ENCODE measurements at places on chromosomes 6 and 20.

GRCh38 chr20:13535627-13536026 is 103.1 kb downstream of the TASP1 start:
- DNase-seq = no peak

DNA sequence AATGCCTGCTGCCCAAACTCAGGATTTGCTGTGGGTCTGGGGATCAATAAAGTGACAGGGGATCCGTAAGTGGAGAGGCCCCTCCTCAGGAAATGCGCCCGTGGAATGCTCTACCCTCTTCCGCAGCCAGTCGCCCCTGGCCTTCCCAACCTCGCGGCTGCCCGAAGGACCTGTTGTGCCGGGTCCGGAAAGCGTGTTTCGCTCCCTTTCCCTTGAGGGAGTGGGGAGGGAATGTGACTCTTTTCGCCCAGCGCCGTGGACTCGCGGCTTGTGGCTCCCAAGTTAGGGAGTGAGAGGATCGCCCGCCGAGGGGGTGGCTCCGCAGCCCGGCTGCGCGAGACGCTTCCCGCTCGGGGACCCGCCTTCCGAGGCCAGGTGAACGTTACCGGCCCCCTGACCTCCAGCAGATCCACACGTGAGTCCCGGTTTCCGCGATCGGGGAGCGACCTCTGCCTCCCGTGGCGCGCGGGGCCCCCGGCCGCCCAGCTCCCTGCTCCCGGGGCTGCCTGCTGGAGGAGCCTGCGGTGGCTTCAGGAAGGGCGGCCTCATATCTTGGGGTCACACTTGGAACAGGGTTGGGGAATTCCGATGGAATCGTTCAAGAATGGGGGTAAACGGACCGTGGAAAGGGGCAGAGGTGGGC is 666 bp downstream of the TPD52L1 start:
- no peak for DNase-seq

GRCh38 chr6:81241126-81242041 is 511.1 kb downstream of the TENT5A start:
- no peak for DNase-seq

DNA sequence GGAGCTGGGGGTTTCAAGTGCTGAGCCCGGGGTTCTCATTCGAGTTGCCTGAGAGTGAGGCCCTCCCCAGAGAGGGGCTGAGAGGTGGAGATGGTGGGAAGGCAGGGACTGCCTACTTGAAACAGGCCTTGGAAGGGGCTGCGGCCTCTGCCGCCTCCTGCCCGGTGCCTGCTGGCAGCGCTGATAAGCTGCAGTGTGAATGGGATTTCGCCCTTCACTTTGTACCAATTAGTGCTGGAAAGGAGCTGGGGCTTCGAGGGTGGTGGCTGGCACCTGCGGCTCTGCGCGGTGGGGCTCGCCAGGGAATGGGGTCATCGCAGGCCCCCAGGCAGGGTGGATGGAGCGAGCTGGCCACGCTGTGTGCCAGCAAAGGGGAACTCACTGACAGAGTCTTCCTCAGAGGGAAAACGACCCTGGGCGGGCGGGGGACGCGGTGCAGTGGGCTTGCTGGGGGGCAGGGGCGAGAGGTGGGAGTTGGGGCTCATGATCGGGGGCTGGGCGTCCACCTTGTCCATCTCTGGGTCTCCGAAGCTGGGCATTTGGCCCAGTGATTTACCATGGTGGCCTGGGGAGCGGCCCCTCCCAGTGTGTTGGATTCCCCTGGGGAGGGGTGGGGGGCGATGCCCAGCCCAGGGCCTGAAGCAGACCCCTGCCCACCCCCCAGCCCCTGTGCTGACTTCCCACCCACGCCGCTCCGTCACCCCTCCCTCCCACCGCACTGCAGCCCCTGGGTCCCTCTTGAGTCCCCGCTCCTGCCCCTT is 22.9 kb downstream of the COL20A1 start:
- no peak for DNase-seq

DNA sequence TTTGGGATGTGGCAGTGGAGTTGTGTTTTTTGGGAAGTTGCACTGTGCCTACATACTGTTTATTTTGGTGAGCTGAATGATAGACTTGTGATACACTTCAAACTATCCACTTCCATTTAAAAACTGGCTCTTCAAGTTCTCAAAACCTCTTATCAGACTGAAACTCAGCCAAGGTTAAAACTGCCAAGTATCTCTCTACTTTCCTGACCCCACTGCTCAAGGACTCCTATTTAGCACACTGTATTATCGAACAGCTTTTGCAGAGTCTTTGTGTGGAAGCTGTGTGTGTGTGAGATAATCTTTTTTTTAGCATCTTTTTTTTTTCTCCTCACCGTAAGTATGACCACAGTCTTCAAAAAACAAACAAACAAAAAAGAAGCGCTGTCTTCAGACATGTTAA is 21.1 kb downstream of the STX11 start:
- no peak for DNase-seq

DNA sequence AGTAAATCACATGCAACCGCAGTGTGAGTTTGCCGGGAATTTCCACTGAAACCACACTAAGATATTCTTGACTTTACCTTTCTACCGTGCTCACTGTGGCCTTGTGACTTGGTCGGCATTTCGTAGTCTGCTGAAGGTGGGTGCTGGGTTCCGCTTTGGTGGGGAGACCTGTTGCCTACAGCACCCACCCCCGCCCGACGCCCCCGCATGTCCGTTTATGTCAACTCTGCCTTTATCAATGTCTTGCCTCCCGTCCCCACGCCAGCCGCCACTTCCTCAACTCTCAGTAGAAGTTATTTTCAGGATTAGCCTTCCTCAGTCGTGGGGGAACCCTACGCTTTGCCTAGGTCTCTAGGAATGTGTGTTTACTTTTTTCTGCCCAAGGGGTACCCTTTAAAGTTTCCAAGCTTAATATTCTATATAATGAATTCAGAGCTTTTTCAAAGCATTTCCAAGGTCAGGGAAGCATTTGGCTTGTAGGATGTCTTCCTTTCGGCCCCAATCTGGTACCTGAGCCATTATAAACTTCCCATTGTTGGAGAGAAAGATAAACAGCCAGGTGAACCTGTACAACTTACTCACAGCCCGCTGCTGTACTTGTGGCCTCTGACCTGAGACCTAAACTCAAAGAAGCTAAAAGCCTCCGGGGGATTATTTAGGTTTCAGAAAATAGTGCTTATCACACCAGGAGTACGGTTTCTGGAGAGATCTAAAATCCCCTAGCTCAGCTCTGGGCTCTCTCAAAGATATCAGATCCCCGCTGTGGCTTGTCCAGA is 54.2 kb downstream of the TBC1D7 start:
- DNase-seq = no peak

DNA sequence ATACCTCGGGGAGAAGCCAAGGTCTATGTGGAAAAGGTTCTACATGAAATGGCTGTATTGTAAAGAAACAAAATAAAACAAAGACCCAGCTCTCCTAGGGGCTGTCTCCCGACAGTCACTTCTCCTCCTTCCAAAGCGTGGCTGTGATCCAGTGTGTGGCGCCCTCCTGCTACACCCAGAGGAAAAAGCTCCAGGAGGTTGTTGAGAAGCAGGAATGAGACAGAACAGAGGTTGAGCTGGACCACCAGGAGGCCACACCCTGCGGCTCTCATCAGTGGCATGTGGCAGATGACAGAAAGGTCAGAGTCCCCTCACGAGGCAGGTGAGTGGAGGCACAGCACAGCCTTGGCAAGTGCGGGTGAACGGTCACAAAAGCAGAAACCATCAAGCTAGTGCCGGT is 236.0 kb downstream of the TBXT start:
- DNase-seq = no peak

DNA sequence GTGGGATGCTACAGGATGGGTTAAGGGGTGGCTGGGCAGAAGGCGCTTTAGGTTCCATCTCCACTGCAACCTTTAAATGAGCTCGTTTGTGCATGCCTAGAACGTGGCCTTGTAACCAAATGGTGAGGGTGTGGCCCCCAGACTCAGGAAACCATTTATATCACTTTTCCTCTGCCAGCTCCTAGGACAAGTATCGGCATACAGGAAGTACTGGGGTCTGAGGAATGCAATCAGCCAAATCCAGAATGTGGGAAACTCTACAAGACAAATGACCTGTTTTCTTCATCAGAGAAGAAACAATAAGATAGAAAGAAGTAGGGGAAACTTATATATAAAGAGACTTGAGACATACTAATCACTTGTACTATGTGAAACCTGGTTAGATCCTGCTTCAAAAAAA is 21.2 kb downstream of the AK9 start:
- DNase-seq = no peak

GRCh38 chr20:24095756-24096155 is 107.2 kb upstream of the GGTLC1 start:
- DNase-seq = no peak

- DNase-seq = no peak
Measured at GRCh38 chr6:163826629-163827028, 412.1 kb downstream of the QKI start.

DNA sequence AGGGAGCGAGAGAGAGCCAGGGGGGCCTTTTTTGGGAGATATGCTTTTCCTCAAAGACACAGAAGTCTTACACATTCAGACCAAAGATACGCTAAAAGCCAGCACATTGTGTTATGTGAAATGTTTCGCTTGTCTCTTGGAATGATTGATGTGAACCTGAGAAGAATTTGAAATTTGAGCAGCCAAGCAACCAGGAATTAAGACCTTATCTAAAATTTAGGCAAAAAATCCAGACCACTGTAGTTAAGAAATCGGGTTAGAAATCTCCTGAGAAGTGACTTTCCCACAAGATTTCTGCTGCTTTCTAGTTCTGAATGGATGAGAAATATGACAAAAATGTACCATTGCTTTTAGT is 223.2 kb upstream of the GMDS start:
- no peak for DNase-seq

GRCh38 chr6:49410564-49410963 is 52.5 kb downstream of the MMUT start:
- no peak for DNase-seq

- no peak for DNase-seq
Measured at GRCh38 chr20:3454831-3455230, 16.0 kb upstream of the ATRN start.

- DNase-seq = peak; percentile 19
Measured at GRCh38 chr20:34365765-34366213, 2.7 kb downstream of the ITCH start.

GRCh38 chr6:13419422-13420195 is 67.8 kb downstream of the GFOD1 start:
- DNase-seq = no peak

GRCh38 chr6:130760006-130760405 is 67.2 kb upstream of the SMLR1 start:
- no peak for DNase-seq

DNA sequence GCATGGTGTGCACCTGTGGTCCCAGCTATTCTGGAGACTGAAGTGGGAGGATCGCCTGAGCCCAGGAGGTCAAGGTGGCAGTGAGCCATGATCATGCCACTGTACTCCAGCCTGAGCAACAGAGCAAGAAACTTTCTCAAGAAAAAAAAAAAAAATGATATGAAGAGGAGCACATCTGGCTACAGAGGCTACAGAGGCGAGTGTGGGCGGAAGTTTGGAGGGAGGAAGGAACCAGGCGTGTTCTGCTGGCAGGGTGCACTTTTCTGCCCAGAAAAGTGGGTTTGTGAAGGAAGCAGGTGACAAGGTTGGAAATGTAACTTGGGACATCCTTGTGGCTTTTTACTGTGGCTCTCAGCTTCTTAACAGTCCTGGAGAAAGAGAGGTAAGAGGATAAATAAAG is 96.7 kb downstream of the SNX5 start:
- DNase-seq = no peak

DNA sequence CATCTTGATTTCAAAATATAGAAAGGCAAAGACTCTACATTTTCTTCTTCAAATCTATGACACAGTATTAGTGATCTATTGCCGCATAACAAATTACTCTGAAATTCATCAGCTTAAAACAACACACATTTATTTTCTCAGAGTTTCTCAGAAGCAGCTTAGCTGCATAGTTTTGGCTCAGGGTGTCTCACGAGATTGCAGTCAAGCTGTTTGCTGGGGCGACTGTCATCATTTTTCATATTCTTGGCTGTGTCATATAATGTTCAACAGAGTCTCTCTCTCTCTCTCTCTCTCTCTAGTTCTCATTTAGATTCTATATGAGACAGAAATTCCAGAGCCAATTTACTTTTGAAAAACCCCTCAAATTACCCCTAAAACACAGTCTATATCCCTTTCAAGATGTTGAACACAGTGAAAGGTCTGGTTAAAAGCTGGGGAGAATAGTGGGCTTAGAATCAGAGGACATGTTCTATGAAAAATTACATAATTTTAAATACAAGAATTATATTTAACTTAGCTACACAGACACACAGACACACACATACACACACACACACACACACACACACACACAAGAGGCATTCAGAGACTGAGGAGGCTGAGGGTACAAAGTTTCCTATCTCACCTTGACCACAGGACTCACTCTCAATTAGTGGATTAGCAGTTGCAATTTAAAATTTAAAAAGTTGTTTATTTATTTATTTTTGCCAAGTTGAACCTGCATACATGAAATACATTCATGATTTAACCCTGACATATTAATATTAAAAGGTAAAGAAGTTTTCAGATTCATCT is 86.7 kb downstream of the MKKS start:
- no peak for DNase-seq

GRCh38 chr20:56487216-56487615 is 18.8 kb downstream of the RTF2 start:
- DNase-seq = no peak

- no peak for DNase-seq
Measured at GRCh38 chr20:20085071-20085470, 32.7 kb downstream of the CFAP61 start.

- no peak for DNase-seq
Measured at GRCh38 chr6:51857134-51857533, 230.3 kb downstream of the PKHD1 start.

- no peak for DNase-seq
Measured at GRCh38 chr20:39645131-39645530, 683.0 kb downstream of the DHX35 start.

- DNase-seq = no peak
Measured at GRCh38 chr20:2746636-2747265, 53.7 kb downstream of the CPXM1 start.

Measured in DND-41 (cell line).